ENCODE measurements at places on chromosomes 1 and 21.

DNA sequence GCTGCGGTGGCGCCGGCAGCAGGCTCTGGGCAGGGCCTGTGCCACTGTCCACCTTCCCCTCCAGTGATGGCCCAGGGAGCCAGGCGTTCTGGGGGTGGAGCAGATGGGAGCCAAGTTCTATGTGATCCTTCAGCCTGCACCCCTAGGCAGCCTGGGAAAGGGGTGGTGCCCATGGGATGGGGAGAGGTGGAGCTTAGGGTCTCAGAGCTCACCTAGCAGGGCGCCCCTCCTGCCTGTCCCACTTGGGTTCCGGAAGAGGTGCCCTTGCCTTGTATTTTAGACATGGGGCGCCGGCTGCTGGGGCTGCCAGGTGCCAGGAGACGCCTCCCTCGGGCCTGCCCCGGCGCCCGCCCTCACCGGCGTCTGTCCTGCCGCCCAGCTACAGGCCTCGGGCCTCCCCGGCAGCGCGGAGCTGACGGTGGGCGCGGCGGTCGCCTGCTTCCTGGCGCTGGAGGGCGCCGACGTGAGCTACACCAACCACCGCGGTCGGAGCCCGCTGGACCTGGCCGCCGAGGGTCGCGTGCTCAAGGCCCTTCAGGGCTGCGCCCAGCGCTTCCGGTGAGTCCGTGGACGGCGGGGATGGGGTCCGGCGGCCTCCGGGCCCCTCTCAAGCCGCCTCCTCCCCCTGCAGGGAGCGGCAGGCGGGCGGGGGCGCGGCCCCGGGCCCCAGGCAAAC, 3.1 kb upstream of the MMP23B start:
- no peak for DNase-seq

GRCh38 chr1:203406446-203407045, 55.6 kb upstream of the FMOD start:
- DNase-seq = no peak

DNA sequence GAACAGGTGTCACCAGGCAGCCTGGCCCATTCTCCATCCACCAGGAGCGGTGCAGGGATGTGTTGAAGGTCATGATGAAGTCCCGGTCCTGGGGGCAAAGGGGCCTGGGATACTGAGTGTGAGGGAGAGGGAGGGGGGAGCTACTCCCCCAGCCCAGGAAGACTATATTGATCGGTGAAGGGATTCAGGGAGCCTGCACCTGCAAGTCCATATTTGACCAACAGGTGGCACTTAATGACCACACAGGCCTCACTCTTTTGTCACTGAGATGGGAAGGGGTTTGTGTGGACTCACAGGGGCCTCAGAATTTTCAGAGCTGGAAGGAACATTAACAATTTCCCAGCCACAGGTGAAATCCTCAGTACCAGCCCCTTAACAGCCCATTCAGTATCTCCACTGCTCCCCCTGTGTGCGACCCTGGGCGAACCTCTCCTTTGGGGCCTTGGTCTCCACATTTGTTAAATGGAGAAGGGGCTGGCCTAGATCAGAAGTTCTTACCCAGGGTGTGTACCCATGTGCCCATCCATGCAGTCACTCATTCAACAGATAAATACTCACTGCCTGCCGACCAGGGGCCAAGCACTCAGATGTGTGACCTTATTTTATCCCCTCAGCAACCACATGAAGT, 55.6 kb downstream of the NKAIN1 start:
- no peak for DNase-seq

DNA sequence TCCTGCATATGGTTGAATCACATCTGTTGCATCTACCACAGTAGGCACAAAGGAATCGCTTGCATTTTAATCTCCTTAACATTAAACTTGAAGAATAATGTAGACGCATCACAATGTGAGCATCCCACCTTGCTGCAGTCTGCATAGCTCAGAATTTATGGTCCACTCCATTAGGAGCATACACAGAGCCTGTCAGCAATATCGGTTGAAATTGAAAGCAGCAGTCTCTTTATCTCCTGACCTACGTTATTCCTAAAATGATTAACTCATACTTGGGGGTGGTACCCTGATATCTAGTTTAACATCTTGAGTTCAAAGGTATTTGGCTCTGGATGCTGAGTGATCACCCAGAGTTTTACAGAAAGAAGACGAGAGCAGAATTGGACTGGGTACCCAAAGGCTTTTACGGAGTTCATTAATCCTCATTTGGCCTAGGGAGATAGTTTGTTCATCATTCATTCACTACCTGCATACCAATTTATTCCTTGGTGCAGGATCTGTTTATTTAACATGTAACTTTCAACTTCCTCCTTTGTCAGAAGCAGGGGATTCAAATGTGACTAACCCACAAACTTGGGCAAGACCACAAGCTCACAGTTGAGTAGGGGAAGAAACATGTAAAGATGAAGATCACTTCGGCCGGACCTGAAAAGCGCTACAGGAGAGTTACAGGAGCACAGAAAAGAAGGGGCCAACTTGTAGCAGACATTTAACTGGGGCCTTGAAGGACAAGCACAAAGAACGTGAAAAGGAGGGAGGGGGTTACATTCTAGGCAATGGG, 187.9 kb downstream of the DAB1 start:
- no peak for DNase-seq

GRCh38 chr21:30579346-30579745, 10.9 kb downstream of the KRTAP22-2 start:
- DNase-seq = no peak

DNA sequence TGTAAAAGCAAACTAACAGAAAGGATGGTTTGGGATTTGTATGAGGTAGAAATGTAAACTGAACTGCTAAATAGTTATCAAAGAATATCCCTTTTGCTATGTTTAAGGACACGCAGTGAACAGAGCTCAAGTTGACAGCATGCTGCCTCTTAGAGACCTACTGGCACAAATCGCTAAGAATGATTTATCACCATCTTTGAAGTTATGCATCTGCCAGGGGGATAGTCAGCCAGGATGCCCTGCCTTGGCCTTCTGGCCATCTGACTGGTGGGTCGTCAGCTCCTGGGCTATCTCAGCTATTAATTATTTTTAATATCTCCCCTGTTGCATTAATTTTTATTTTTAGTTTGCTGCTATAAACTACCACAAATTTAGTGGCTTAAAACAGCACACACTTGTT, 334.8 kb upstream of the KAZN start:
- no peak for DNase-seq

GRCh38 chr21:39373634-39374033, 24.7 kb upstream of the HMGN1 start:
- DNase-seq = no peak

DNA sequence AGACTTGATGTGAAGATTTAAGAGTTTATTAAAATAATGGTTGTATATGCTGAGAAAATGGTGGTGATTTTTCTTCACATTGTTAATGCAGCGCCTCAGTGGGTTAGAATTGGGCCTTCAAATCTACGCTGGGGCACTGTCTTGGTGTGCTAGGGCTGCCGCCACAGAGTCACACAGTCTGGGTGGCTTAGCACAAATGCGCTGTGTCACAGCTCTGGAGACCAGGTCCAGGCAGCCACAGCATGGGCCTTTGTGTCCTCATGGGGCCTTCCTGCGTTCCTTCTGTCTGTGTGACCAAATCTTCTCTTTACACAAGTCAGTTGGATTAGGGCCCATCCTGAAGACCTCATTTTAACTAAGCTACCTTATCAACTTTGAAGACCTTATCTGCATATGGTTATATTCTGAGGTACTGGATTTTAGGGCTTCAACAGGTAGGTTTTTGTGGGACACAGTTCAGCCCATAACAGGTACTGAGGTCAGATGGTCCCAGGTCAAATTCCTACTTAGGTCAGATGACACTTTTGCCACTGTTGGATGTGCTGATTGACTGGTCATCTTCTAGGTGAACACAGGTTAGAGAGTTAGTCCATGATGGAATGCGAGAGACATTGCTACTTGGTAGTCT, 17.5 kb downstream of the TRAPPC10 start:
- DNase-seq = no peak

GRCh38 chr1:64403331-64403730, 66.6 kb upstream of the CACHD1 start:
- no peak for DNase-seq

- DNase-seq = no peak
These were observed 56.8 kb upstream of the GNG12 start for GRCh38 chr1:67889953-67890567.

- peak; percentile 52 for DNase-seq
These were observed 79.1 kb downstream of the NDUFS5 start for GRCh38 chr1:39105061-39105840.

DNA sequence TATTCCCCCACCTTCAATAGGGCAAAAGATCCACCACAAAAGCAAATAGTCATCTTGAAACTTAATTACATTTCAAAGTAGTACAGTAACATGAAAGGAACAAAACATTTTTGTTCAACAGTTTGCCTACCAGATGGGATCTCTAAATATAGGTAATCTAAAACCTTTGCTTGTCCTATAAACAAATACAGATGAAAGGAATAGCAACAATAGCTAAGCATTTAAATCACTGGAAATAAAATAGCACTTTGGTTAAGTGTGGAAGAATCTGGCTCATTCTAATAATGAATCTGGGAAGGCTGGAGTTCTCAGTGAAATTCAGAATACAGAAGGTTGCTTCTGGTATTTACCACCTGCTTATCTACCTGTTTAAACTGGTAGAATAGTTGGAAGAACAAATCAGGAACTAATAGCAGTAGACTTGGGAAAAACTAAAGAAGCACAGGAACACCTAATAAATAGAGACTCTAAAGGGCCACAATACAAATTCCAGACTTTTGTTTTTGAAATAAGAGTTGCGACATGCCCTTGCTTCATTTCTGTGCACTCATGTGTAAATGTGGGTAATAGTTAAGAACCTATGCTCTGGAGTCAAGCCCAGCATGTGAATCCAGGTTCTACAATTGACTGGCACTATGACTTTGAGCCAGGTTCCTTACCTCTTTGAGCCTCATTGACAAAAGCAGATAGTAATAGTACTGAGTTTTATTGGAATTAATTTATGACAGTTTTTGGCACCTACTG, 2.3 kb upstream of the LYPLAL1 start:
- no peak for DNase-seq

DNA sequence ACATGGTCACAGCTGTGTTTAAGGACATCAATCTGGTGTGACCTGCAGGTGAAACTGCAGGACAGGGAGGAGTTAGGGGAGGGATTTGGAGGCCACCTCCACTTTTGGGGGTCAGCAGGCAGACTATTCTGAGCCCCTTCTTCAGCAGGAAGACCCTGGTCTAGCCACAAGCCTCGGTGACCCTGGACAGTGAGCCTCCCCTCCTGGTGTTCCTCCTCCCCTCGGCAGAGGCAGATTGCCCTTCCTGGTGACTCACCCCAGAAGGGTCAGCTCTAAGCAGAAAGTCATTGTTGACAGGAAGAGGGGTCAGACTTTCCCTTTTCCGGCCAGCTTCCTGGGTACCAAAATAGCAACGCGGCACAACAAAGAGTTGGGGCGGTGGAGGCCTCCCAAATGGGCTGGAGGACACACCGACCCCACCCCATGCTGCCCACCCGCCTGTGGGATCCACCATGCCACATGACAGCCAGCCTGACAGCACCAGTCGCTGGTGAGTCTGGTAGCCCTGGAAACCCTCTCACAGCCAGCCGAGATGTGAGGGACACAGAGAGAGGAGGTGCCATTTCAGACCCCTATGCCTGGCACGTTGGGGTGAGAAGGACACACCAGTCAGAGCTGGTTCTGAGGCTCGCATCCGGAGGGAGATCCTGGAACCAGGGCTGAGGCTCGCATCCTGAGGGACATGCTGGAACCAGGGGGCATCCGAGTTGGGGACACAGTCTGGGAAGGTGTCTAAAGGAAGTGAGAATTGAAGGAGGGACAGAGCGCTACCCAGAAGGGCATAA, 14.7 kb upstream of the CSF1 start:
- DNase-seq = no peak

GRCh38 chr1:83109692-83110091, 889.2 kb downstream of the TTLL7 start:
- no peak for DNase-seq

DNA sequence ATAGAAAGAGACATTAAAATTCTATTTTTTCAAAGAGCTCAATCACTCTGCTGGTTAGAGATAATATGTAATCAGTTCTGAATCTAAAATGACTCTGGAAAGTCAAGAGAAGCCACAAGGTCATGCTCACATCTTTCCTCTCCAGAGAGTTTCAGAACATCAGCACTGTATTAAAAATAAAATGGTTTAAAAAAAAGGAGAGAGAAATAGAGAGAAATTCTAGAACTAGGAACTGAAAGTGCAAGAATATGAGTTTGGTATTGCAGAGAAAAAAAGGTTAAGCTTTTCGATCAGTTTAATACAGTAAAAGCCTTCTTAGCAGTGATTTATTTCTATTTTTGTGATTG, 44.0 kb upstream of the DIPK1A start:
- no peak for DNase-seq

DNA sequence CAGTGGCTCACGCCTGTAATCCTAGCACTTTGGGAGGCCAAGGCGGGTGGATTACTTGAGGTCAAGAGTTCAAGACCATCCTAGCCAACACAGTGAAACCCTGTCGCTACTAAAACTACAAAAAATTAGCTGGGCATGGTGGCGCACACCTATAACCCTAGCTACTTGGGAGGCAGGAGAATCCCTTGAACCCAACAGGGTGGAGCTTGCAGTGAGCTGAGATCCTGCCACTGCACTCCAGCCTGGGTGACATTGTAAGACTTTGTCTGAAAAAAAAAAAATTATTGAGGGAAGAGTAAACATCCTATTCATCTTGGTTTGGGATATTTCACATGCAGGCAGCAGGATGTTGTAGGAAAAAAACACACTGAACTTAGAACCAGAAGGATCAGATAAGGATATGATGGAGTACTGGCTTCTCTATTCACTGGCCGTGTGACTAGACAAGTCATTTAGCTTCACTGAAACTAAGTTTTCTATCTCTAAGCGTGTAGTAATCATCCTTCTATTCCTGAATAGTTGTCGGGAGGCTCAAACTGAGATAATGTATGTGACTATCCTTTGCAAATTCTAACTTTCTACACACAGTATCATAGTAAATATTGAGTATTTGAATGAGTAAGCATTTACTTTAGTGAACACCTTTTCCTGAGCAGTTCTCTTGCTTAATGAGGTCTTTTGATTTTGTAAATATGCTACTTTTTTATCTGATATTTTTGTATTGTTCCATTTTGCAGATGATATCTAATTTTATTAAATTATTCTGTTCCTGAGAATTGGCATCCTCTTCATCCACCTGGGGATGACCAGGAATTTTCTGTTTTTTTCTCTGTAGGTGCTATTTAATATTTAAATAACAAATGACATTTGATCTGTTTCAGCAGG, 18.2 kb downstream of the CAP1 start:
- no peak for DNase-seq

GRCh38 chr1:238639861-238640260, 746.5 kb upstream of the CHRM3 start:
- no peak for DNase-seq

DNA sequence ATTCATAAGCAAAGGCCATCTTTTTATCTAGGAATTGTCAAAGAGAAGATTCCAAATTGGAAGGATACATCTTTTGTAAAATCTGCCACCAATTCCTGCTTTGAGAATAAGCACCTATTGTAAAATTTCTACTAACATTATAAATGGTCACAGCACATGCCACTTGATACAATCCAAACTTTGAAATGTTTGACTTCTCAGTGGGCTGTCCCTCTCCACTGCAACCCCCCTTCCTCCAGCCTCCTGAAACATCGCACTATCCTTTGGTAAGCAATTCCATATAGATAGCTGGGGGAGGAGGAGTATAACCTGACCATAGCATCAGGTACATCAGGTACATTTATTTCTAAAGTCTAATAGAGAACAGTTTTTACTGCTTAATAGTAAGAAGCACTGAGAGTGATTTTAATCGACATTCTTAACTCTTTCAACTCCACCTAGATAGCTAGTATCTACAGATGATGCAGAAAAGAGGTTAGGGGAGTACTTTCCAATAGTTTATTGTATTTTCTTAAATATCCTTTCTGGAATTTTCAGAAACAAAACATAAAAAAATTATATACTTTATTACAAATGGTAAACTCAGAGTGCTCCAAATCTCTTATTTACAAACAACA, 2.9 kb downstream of the JUN start:
- no peak for DNase-seq

Measured in anterior cingulate cortex (tissue), 58 donors.